ENCODE measurements at places on chromosomes 1 and 21. TPM values are rescaled to one million over a fixed set of nuclear protein-coding genes. Genes with fewer than 3 reads are reported as not detected.

The SHE gene
- total RNA-seq = 13.3 TPM

The FNDC7 gene
- total RNA-seq = not detected

The TCHHL1 gene
- not detected for total RNA-seq

GRCh38 chr1:115807723-115808122 lies 33.2 kb downstream of the NHLH2 start:
- peak; percentile 69 for DNase-seq

DNA sequence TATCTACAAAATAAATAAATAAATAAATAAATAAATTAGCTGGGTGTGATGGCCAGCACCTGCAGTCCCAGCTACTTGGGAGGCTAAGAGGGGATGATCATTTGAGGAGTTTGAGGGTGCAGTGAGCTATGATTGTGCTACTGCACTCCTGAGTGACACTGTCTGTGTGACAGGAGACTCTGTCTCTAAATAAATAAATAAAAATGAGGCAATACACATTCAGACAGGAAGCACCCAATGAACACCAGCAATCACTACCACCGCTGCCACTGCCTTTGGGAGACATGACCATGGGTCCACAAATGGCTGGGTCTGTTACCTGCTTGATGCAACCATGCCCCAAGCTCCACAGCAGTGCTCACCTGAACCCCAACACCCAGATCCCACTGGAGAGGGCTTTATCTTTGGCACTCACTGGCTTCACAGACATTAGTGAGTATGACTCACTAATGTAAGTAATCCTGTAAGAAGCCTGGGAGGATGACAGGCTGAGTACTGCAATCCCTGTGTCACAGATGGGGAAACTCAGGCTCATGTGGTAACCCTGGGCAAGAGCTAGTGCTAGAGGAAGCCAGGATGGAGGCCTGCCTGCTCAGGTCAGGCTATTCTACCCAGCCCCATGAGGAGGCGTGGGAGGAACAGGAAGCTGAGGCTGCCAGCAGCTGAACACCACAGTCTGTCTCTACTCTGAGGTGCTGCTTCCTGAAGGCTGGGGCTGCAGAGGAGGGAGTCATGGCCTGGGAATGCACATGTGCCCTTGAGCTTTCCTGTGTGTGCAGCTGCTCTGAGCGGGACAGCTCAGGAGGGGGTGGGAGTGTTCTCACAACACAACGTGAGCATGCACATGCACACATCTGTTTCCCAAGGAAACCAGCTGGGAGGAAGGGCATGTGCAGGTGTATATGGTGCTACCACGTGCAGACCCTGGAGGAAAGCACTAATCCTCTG lies 43.0 kb downstream of the SLC9A1 start:
- DNase-seq = peak; percentile 86

Measured in ureter (tissue), 1 donor.